ENCODE measurements at places on chromosomes 6 and 20.

- DNase-seq, result no peak
These were observed 88.7 kb downstream of the SLC23A2 start for GRCh38 chr20:4912380-4913142.

- no peak for DNase-seq
These were observed 29.0 kb downstream of the SLC24A3 start for GRCh38 chr20:19241440-19241839.

DNA sequence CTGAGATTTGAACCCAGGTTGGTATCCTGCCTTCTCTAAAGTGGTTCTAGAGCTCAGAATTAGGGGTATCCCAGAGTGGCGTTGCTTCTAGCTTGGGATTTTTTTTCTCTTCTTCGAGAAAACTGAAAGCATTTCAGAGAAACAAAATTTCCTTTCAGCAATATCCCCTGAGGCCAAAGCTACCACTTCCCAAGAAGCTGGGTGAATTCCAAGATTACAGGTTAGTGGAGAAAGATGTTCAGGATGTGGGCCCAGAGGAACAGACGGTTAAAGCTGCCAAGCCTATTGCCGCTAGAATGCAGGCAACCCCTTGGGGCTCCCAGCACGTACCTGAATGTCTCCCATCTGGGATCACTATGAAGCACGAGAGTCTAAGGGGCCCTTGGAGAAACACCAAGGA, 134.1 kb downstream of the FOXO3 start:
- DNase-seq, result no peak

DNA sequence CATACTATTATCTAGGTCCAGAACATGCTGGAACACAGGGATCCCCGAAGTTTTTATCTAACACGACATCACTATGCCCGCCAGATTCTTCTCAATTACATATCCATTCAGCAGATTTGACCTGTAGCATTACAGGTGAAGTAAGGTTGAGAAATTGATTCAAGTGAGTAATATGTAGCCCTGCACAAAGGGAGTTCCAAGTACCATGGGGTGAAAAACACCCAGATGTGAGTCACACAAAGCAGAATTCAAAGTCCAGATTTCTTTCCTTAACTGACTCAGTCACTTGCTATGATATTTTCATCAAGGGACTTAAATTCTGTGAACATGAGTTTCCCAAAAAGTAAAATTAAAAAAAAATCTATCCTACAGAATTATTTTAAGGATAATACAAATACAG, 655.4 kb upstream of the PTCHD4 start:
- DNase-seq, result peak; percentile 83

Measured in iris pigment epithelial cell (primary cell).